ENCODE measurements at places on chromosomes 7 and 10.

GRCh38 chr7:149662591-149663095, 110.7 kb downstream of the ZNF467 start:
- peak; percentile 49 for DNase-seq

- peak; percentile 52 for DNase-seq
These were observed 86.9 kb downstream of the CARD11 start for GRCh38 chr7:2956526-2957368.

- DNase-seq = no peak
These were observed 1389.3 kb downstream of the GATA3 start for GRCh38 chr10:9443758-9444157.

DNA sequence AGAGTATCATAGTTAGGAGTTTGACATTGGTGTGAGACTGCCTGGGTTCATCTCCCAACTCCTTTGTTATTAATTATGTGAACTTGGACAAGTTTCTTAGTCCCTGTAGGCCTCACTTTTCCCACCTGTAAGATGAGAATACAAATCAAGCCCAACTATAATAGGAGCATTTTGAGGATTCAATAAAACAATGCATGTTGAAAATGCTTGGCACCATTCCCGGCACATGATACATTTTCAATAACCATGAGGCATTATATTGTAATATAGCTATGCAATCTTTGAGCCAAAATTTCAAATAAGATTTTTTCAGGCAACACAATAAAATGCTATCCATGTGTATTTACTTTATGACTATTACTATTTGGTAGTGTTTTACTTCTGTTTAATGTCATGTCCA, 229.0 kb upstream of the SP4 start:
- no peak for DNase-seq

- DNase-seq = no peak
These were observed 109.2 kb downstream of the DPY19L1 start for GRCh38 chr7:34928052-34928451.

- DNase-seq = no peak
These were observed 15.2 kb upstream of the TPST1 start for GRCh38 chr7:66189695-66190503.

- DNase-seq = no peak
These were observed 868 bp upstream of the PDCD4 start for GRCh38 chr10:110870823-110871297.

DNA sequence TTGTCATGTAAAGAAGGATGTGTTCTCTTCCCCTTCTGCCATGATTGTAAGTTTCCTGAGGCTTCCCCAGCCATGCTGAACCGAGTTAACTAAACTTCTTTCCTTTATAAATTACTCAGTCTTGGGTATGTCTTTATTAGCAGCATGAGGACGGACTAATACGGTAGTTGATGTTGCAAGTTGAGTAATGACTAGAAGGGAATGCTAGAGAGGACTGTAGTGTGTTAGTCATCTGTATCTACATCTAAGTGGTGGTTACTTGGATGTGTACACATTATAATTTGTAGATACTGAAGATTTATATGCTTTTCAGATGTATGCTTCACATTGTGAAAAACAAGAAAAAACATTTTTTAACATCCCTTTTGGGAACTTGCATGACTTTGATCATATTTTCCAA, 244.6 kb downstream of the POLR1F start:
- DNase-seq = no peak

GRCh38 chr7:94314413-94315410, 80.0 kb upstream of the COL1A2 start:
- DNase-seq = no peak

DNA sequence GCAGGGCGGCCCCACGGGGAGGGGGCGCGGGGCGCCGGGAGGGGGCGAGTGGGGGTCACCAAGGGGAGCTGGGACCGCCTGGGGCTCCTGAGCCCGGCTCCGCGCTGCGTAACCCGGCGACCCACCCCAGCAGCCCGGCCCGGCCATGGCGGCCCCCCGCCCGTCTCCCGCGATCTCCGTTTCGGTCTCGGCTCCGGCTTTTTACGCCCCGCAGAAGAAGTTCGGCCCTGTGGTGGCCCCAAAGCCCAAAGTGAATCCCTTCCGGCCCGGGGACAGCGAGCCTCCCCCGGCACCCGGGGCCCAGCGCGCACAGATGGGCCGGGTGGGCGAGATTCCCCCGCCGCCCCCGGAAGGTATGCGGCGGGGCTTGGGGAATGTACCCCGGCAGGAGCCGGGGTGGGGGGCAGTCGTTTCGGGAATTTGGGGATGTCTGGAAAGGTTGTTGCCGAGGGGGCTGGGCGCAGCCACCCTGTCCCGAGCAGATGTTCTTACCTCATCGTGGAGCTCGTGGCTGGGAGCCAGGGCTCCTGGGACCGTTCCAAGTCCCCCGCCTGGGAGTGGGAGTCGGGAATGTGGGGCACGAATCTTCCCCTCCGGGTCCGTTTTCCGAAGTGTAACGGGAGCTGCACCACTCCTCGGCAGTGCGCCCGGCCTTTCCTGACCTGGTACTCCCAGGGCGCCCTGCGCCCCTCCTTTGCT, 431 bp downstream of the ZYX start:
- no peak for DNase-seq

GRCh38 chr10:129730272-129730992, 233.6 kb downstream of the EBF3 start:
- no peak for DNase-seq

DNA sequence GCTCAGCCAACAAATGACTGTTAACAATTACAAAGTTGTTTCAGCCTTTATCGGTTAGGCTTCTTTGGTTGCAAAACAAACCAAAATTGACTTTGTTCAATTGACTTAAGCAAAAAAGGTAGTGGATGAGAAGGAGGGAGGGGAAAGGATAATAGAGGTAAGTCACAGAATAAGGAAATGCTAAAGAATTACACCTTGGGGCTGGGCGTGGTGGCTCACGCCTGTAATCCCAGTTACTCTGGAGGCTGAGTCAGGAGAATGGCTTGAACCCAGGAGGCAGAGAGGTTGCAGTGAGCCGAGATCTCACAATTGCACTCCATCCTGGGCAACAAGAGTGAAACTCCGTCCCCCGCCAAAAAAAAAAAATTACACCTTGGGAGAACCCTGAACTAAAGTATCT, 41.4 kb downstream of the AHCYL2 start:
- no peak for DNase-seq

DNA sequence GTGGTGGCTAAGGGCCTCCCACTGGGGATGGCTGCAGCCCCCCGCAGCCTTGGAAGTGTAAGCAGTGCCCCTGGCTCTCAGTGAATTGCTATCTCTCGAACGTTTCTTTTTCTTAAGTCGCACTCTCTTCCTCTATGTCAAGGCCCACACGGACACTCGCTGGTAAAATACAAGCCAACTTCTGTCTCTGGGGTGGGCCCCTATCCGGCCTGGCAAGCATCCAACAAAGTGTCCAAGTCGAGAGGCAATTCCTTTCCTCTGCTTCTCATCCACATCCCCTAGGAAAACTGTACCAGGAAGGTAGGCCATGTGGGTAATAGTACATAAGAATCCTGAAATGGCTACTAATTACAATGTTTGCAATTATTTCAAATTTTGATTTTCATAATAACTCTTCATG, 194.9 kb upstream of the MGMT start:
- no peak for DNase-seq

DNA sequence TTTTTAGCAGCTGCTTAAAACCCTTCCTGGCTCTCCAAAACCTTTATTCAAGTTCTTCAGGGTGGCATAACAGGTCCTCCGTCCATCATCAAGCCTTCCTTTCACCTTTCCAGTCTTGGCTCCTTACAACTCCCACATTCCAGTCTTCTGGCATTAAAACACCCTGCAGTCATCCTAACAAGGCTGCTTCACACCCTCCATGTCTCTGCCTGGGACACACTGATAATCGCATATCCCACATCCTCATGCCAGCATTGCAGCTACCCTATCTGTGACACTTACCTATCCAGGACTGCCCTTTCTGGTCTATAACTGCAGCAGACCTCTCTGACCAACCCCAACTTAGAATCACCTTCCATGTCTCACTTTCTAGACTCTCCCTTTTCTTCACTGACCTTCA, 2.6 kb upstream of the TLL2 start:
- no peak for DNase-seq

DNA sequence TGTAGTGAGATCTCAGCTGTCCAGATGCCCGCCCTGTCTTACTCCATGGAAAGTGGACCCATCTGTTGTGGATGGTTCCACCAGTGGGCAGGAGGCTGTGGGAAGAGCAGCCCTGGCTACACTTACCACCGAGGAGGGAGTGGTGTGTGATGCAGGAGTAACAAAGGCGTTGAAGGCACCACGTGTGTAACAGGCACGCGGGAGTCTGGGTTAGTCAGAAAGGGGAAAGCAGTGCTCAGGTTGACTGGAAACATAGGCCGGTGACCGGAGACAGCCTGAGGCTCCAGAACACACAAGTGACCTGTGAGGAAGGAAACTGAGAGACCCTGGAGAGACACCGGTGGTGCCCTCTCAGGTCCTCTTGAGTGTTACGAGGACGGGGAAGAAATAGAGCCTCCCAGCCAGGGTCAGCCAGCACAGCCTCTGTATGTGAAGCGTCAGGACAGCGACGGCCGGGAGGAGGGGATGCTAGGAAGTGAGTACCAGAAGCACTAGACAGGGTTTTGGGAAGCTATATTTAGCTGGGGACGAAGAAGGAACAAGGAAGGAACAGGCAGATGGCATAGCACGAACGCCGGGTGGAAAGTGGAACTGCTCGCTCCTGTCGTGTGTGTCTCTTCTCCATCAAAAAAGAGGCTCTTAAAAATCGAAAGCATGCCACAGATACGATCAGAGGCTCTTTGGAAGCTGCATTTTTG, 51.7 kb downstream of the DAGLB start:
- no peak for DNase-seq

DNA sequence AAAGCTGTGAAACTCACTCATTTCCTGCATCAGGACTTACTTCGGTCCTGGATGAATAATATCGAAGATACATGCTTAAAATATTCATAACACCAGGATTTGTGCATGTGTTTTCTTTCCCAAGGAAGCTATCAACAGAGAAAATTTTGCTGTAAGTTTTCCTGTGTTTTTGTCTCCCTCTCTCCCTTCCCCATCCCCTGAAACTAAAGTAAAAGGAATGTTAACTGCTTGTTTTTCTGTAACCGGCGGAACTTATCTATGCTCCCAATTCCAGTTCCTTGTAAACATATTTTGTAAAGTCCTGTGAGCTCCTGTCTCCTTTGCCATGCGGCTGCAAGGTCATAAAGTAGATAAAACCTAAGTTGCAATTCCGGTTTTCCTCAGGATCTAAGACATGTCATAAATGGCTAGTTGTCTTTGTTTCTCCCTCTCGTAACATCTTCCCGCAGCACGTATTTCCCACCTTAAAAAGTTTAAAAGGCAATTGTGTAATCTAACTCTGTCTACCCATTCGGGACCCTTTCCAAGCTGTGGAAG, 79.0 kb upstream of the POM121L12 start:
- DNase-seq = no peak

- DNase-seq = peak; percentile 53
These were observed 472 bp downstream of the PDAP1 start for GRCh38 chr7:99407872-99408378.

GRCh38 chr7:23264916-23265458, 18.4 kb downstream of the GPNMB start:
- no peak for DNase-seq

DNA sequence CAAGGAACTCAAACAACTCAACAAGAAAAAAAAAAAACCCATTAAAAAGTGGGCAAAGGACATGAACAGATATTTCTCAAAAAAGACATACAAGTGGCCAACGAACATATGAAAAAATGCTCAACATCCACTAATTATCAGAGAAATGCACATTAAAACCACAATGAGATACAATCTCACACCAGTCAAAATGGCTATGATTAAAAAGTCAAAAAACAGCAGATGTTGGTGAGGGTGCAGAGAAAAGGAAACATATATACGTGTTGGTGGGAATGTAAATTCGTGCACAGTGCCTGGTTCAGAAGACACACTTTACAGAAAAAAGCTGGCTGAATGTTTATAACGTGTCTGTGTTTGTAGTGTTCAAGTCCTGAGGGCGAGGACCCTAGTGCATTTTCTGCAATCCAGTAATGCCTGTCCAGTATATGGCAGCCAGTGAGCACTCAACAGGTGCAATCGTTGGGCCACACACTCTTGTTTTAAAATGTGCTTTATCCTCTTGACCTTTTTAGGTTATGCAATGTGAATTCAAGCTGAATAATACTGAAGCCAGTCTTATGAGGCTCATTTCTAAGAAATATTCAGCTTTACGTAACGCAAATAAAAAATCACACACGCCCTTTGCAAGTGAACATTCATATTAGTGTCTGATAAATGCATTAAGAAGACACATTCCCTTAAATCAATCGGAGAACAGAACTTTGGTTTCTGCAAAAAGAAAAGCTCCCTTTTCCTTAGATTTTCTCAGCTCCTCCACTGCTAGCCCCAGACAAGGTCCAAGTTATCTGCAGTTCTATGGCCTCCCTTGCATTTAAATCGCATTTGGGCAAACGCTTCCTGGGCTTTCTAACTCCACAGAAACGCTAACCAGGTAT, 813 bp upstream of the MTURN start:
- DNase-seq = no peak

GRCh38 chr7:37832194-37832593, 16.2 kb upstream of the NME8 start:
- DNase-seq = no peak

GRCh38 chr10:124701881-124702656, 42.1 kb downstream of the FAM53B start:
- no peak for DNase-seq

GRCh38 chr7:29825775-29826529, 19.6 kb downstream of the WIPF3 start:
- no peak for DNase-seq

- DNase-seq = no peak
These were observed 61.8 kb upstream of the IL6 start for GRCh38 chr7:22664988-22665798.

- DNase-seq = no peak
These were observed 68.9 kb downstream of the CDK6 start for GRCh38 chr7:92767437-92767836.

GRCh38 chr7:96219378-96220130, 102.3 kb downstream of the SLC25A13 start:
- DNase-seq = no peak

DNA sequence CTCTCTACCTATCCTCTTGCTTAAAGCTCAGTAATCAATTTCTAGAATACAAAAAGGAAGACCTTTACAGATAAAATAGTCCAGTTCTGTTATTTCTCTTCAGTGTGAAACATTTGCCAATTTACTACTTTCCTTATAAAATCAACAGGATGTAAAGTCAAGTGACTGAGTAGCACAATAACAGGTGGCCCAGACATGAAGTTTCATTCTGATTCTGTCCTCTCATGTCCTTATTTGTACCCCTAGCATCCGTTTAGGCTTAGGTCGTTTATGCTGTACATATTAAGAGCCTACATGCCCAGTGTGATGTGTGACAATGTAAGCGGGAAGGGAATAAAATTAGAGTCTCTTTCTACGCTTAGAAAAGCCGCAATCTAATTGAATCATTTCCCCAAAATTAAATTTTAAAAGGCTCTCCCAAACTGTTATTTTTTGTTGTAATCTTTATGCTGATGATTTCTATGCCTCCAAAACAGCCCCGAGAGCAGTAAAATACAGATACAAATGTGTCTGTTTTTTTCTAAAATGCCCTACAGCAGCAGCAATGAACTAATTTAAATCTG, 29.1 kb downstream of the EPC1 start:
- DNase-seq = no peak

Data from stimulated activated CD4-positive, alpha-beta T cell treated with anti-CD3 and anti-CD28 coated beads, Interleukin-4, amount 100 ng/mL, for 4 hours (primary cell).